Pancreas (tissue), 10 donors: ENCODE measurements at places on chromosomes 1 and 21. TPM values are rescaled to one million over a fixed set of nuclear protein-coding genes. Genes with fewer than 3 reads are reported as not detected.

- H3K27ac ChIP-seq, result peak overlapping the region; percentile 31
- no peaks in the 10 kb centered on the region for H3K36me3 ChIP-seq
- H3K27me3 ChIP-seq, result no peaks in the 10 kb centered on the region
These were observed 171.7 kb downstream of the NFIA start for GRCh38 chr1:61253912-61254633.

The ZNF593 gene
- total RNA-seq, result 36.7 TPM

DNA sequence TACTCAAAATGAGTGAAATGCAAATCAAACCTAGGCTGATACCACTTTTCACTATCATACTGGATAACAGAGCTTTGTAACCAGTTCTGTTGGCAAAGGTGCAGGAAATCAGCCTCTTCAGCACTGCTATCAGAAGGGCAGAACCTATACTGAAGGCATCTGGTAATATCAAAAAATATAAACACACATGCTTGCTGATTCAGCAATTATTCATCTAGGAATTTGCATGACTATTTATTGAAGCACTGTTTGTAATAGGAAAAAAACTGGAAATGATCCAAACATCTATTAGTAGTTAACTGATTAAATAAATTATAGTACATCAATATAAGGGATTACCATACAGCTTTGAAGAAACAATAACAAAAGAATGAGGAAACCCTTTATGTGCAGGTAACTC is 21.4 kb downstream of the ARHGAP29 start:
- DNase-seq, result no peak
- no peaks in the 10 kb centered on the region for H3K36me3 ChIP-seq
- H3K27me3 ChIP-seq, result peaks cover 6% of the 10 kb centered on the region
- no peak overlapping the region for H3K4me3 ChIP-seq

- no peaks in the 10 kb centered on the region for H3K36me3 ChIP-seq
- H3K4me1 ChIP-seq, result peaks cover 9% of the 10 kb centered on the region
- H3K4me3 ChIP-seq, result no peak overlapping the region
- no peak for DNase-seq
- H3K27ac ChIP-seq, result no peak overlapping the region
- no peaks in the 10 kb centered on the region for H3K27me3 ChIP-seq
These were observed 14.0 kb downstream of the BCAR3 start for GRCh38 chr1:93667642-93668041.

The C1orf167 gene
- not detected for total RNA-seq

The RASSF5 gene
- 13.2 TPM for total RNA-seq

DNA sequence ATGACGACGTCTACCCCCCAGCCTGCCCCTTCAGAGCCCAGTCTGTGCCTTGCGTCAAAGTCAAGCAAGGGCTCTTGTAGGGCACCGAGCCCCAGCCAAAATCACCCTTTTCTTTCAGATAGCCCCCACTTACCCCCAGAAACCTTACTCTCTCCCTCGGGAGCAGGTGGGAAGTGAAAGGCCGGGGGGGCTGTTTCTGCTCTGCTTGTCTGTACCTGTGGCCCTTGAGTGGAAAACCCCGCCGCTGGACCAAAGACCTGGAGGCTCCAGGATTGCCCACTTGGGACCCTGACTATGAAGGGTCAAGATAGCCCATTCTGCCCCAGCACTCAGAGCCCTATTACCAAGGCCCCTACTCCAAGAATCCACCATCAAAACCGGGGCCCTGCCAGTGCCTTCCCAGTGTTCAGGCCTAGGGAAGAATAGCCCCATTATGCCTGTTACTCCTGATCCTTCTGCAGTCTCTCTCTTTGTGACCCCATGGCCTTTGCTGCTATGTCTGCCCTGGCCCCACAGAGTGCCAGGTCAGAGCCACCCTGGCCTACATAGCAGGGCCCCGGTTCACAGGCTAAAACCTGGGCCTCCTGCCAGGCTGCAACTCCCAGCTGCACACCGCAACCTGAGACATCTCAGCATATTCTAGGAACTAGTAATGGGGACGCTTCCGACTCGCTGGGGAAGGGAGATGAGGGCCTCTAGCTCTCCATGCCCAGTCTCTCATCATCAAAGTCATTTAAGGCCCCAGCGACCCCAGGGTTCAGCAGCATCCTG is 22.2 kb upstream of the HPDL start:
- H3K4me1 ChIP-seq, result peaks cover 4% of the 10 kb centered on the region
- peak overlapping the region; percentile 91 for H3K27ac ChIP-seq
- no peaks in the 10 kb centered on the region for H3K36me3 ChIP-seq
- H3K4me3 ChIP-seq, result peak overlapping the region; percentile 72

DNA sequence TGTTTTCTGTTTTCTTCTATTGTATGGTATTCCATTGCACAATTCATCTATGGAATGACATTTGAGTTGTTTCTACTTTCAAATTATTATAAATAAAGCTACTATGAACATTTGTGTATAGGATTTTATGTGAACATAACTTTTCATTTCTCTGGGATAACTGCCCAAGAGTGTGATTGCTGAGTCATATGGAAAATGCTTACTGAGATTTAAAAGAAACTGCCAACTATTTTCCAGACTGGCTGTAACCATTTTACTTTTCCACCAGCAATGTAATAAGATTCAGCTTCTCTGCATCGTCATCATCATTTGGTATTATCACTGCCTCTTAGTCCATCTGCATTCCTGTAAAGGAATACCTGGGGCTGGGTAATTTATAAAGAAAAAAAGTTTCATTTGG is 779.6 kb upstream of the PRMT6 start:
- no peak for DNase-seq
- H3K36me3 ChIP-seq, result no peaks in the 10 kb centered on the region
- H3K27ac ChIP-seq, result no peak overlapping the region
- no peak overlapping the region for H3K4me3 ChIP-seq
- H3K4me1 ChIP-seq, result no peaks in the 10 kb centered on the region

GRCh38 chr1:195618287-195618686 is 990.0 kb downstream of the KCNT2 start:
- no peaks in the 10 kb centered on the region for H3K4me1 ChIP-seq
- no peak overlapping the region for H3K4me3 ChIP-seq
- H3K36me3 ChIP-seq, result no peaks in the 10 kb centered on the region
- DNase-seq, result no peak
- no peaks in the 10 kb centered on the region for H3K27me3 ChIP-seq
- no peak overlapping the region for H3K27ac ChIP-seq

- H3K27ac ChIP-seq, result no peak overlapping the region
- H3K4me1 ChIP-seq, result no peaks in the 10 kb centered on the region
- no peaks in the 10 kb centered on the region for H3K27me3 ChIP-seq
- H3K4me3 ChIP-seq, result no peak overlapping the region
- peaks cover 8% of the 10 kb centered on the region for H3K36me3 ChIP-seq
These were observed 107.8 kb downstream of the LYST start for GRCh38 chr1:235758931-235759330.
